Spleen (tissue), 13 donors: ENCODE measurements at places on chromosomes 12 and 14. TPM values are rescaled to one million over a fixed set of nuclear protein-coding genes. Genes with fewer than 3 reads are reported as not detected.

The GALNT6 gene
- 5.8 TPM for polyA plus RNA-seq

The PDE3A gene
- polyA plus RNA-seq: 0.57 TPM

The PRB2 gene
- not detected for polyA plus RNA-seq

The SLC7A7 gene
- polyA plus RNA-seq: 35.3 TPM

The SRRM4 gene
- polyA plus RNA-seq: under 0.01 TPM

The ABCD2 gene
- polyA plus RNA-seq: 0.38 TPM

The VDR gene
- polyA plus RNA-seq: 0.89 TPM

The CHGA gene
- polyA plus RNA-seq: not detected

The SLC25A47 gene
- polyA plus RNA-seq: not detected

The WIF1 gene
- not detected for polyA plus RNA-seq

The TMEM119 gene
- 34.8 TPM for polyA plus RNA-seq

The PA2G4 gene
- 74.1 TPM for polyA plus RNA-seq

The MUCL1 gene
- not detected for polyA plus RNA-seq

The AJUBA gene
- polyA plus RNA-seq: 2.1 TPM

The INHBC gene
- not detected for polyA plus RNA-seq

- no peaks in the 10 kb centered on the region for H3K36me3 ChIP-seq
- H3K27ac ChIP-seq: no peak overlapping the region
- no peaks in the 10 kb centered on the region for H3K4me1 ChIP-seq
- no peak overlapping the region for H3K4me3 ChIP-seq
- H3K27me3 ChIP-seq: no peaks in the 10 kb centered on the region
Observed at GRCh38 chr12:38391007-38391406, 74.4 kb downstream of the ALG10B start.

DNA sequence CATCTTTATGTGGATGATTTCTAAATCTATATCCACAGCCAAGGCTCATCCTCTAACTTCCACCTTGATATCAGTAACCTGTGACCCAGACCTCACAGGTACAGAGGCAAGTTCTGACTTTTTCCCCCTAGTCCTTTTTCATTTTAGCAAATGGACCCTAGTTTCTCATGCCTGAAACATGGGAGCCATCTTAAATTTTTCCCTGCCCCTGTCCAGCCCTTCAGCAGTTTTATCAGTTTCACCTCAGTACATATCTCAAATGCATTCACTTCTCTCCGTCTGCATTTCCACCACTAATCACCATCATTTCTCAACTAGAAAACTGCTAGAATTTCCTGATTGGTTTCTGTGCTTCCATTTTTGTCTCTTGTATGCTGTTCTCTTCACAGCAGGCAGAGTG, 79.3 kb downstream of the DIP2B start:
- no peak for DNase-seq
- no peaks in the 10 kb centered on the region for H3K27me3 ChIP-seq
- no peaks in the 10 kb centered on the region for H3K36me3 ChIP-seq
- no peak overlapping the region for H3K4me3 ChIP-seq
- H3K4me1 ChIP-seq: peaks cover 10% of the 10 kb centered on the region

DNA sequence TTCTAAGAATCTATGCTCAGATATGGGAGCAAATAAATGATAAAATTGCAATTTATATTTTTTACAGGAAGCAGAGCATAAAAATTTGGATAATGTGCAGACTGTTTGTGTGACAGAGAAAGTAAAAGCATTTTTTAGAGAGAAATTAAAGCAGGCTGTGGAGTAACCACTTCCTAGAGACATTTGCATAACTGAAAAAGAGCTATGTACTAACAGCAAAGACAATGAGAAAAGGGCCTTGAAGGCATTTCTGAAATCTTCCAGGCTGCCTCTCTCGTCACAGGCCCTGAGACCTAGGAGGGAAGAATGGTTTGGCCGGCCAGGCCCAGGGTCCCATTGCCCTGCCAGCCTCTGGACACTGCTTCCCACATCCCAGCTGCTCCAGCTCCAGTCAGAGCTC, 247.2 kb downstream of the ALX1 start:
- H3K27ac ChIP-seq: no peak overlapping the region
- H3K4me3 ChIP-seq: no peak overlapping the region
- no peaks in the 10 kb centered on the region for H3K36me3 ChIP-seq
- no peaks in the 10 kb centered on the region for H3K27me3 ChIP-seq
- DNase-seq: no peak
- no peaks in the 10 kb centered on the region for H3K4me1 ChIP-seq

DNA sequence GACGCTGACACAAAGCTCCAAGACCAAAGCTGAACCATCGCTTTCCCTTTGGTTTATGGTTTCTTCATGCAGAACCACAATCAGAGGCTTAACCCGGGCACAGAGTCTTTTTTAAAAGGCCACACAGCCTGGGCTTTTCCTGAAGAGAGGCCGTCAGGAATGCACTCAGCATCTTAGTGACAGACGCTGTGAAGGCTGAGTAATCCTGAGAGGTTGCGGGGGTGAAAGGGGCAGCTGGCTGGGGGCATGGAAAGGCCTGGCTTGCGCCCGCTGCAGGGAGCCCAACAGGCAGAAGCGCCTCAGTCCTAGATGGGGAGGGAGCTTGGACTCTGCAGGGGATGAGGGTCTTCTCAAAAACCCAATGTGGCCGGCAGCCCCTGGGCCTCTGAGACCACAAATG, 13.6 kb downstream of the CTDSP2 start:
- peaks cover 97% of the 10 kb centered on the region for H3K4me1 ChIP-seq
- no peaks in the 10 kb centered on the region for H3K27me3 ChIP-seq

- DNase-seq: no peak
- no peak overlapping the region for H3K27ac ChIP-seq
- H3K27me3 ChIP-seq: no peaks in the 10 kb centered on the region
- no peaks in the 10 kb centered on the region for H3K4me1 ChIP-seq
- no peaks in the 10 kb centered on the region for H3K36me3 ChIP-seq
Observed at GRCh38 chr12:13686260-13686659, 295.1 kb downstream of the GRIN2B start.

GRCh38 chr12:23335593-23335992, 613.9 kb downstream of the SOX5 start:
- no peaks in the 10 kb centered on the region for H3K27me3 ChIP-seq
- H3K4me1 ChIP-seq: no peaks in the 10 kb centered on the region
- no peaks in the 10 kb centered on the region for H3K36me3 ChIP-seq
- H3K4me3 ChIP-seq: no peak overlapping the region
- no peak for DNase-seq

DNA sequence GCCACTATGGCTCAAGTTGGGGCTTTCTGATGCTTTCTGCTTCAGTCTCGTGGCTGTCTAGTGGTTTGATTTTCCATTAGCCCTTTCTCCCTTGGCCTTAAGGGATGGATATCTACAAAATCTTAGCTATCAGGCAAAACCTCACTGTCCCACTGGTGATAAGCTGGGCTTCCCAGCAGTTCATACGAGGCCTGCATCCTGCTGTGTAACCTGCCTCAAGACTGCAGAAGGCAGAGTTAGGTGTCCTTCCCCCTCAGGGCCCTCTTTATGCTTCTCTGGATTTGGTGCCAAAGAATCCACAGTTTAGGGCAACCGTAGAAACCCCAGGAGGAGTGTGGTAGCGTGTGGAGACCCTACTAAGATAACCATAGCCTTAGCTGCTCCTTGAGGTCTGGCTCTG, 38.9 kb downstream of the ETV6 start:
- no peaks in the 10 kb centered on the region for H3K36me3 ChIP-seq
- H3K27ac ChIP-seq: no peak overlapping the region

- H3K4me3 ChIP-seq: no peak overlapping the region
- H3K27ac ChIP-seq: no peak overlapping the region
- no peaks in the 10 kb centered on the region for H3K27me3 ChIP-seq
- no peak for DNase-seq
- no peaks in the 10 kb centered on the region for H3K36me3 ChIP-seq
Observed at GRCh38 chr12:5648692-5649359, 216.9 kb downstream of the NTF3 start.

GRCh38 chr14:76391981-76392690, 16.2 kb downstream of the ESRRB start:
- H3K27me3 ChIP-seq: peaks cover 44% of the 10 kb centered on the region
- no peaks in the 10 kb centered on the region for H3K4me1 ChIP-seq
- no peak overlapping the region for H3K27ac ChIP-seq

DNA sequence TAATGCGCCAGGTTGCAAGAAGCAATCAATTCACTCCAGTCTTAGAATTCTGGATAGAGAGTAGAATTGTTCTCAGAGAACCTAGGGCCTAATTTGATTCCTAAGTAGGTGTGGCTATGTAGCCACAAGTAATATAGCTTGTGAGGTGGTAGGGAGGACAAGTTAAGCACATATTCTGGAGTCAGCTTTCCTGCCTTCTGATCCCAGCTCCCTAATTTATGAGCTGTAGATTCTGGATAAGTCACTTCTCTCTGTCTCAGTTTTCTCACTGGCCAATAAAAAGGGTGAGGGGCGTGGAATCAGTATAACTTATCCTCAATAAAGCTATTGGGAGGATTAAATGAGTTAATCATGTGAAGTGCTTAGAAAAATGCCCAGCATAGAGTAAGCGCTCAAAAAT, 3.0 kb upstream of the SNW1 start:
- no peak overlapping the region for H3K27ac ChIP-seq
- DNase-seq: no peak
- H3K4me3 ChIP-seq: no peak overlapping the region

DNA sequence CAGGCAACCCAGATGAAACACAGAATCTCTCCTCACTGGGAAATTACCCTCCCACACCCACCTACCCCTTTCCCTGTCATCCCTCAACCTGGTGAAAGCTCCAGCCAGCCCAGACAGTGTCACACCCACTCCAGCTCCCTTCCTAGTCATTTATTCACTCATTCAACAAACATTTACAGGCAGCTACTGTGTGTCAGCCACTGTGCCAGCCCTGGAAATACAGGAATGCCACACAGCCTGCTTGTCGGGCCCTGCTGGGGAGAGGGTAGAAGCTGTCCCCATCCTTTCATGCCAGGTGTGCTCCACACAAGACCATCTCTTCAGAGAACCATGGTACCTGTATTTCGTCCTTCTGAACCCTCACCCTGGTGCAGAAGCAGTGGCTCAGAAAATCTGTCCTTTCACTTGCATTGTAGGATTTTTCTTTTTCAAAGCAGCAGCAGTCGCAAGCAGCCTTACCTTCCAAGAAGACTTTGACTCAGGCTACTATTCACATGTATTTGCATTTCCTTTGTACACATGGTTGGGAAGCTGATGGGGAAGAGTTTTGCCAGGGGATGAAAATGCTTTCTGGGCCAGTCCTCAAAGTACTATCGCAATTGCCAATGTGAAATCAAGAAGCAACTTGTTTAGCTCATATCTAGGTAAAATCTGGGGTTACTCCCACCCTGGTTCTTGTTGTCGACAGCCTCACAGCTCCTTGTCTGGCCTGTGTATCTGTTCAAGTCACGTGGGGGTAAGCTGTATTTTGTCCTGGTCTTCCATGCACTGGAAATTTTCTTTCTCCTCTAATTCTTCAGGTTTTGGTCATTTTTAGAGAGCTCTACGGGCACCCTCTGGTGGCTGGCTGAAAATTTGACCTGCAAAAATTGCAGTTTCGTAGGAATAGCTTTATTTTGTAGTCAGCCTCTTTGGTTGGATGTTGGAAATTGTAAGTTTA, 147.4 kb upstream of the EGLN3 start:
- H3K4me1 ChIP-seq: no peaks in the 10 kb centered on the region
- no peaks in the 10 kb centered on the region for H3K36me3 ChIP-seq
- H3K27me3 ChIP-seq: no peaks in the 10 kb centered on the region

GRCh38 chr14:55302367-55303124, 31.3 kb downstream of the FBXO34 start:
- DNase-seq: no peak
- no peaks in the 10 kb centered on the region for H3K27me3 ChIP-seq
- peaks cover 17% of the 10 kb centered on the region for H3K36me3 ChIP-seq

- H3K27me3 ChIP-seq: no peaks in the 10 kb centered on the region
- no peak overlapping the region for H3K27ac ChIP-seq
- H3K4me1 ChIP-seq: no peaks in the 10 kb centered on the region
- H3K4me3 ChIP-seq: no peak overlapping the region
- no peak for DNase-seq
Observed at GRCh38 chr12:49377386-49377785, 10.1 kb downstream of the SPATS2 start.

GRCh38 chr12:64608901-64609535, 1.3 kb upstream of the RASSF3 start:
- peaks cover 16% of the 10 kb centered on the region for H3K4me1 ChIP-seq
- peak overlapping the region; percentile 92 for H3K4me3 ChIP-seq
- H3K27me3 ChIP-seq: no peaks in the 10 kb centered on the region

- DNase-seq: no peak
- no peak overlapping the region for H3K4me3 ChIP-seq
- no peak overlapping the region for H3K27ac ChIP-seq
- no peaks in the 10 kb centered on the region for H3K36me3 ChIP-seq
Observed at GRCh38 chr14:37652042-37652441, 56.6 kb downstream of the TTC6 start.

DNA sequence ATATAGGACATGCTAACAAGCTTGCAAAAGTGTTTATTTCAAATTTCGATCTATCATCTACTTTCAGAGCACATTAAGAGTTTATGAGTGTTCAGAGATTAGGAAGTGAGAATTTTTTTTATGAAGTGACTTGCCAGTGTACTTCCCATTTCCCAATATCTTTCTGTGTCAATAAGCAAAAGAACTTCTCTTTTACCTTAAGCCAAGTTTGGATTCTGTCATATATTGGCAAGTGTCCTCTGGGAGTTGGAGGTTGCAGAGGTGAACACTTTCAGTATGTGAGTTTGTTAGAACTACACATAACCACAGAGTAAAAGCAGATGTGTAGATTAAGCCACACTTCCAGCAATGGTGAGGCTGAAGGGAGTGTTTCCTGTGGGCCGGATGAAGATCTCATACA, 16.6 kb upstream of the KLRF1 start:
- H3K4me1 ChIP-seq: peaks cover 11% of the 10 kb centered on the region
- DNase-seq: no peak

GRCh38 chr12:110546339-110546738, 36.8 kb downstream of the PPTC7 start:
- no peaks in the 10 kb centered on the region for H3K27me3 ChIP-seq
- no peak overlapping the region for H3K4me3 ChIP-seq
- H3K36me3 ChIP-seq: peaks cover 14% of the 10 kb centered on the region
- no peak for DNase-seq
- peaks cover 15% of the 10 kb centered on the region for H3K4me1 ChIP-seq

GRCh38 chr12:107600581-107601144, 84.9 kb upstream of the PWP1 start:
- no peaks in the 10 kb centered on the region for H3K36me3 ChIP-seq
- no peak for DNase-seq
- H3K4me3 ChIP-seq: no peak overlapping the region
- H3K27me3 ChIP-seq: no peaks in the 10 kb centered on the region
- no peak overlapping the region for H3K27ac ChIP-seq

DNA sequence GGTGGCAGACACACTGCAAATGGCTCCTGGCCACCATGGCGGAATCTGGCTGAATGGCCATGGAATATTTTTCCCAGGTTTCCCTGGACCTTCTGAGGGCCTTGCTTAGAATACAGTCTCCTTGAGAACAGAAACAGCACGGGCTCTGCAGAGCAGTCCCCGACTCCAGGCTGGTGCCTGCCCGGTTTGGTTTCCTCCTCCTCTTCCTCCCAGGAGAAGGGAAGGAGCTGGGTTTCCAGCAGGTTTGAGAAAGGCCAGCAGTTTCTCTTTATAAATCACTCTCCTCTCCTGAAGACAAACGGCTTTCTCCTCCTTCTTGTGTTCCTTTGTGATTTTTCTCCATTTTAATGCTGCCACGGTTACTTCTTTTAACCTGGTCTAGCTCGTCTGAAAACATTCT, 106.8 kb upstream of the RFLNA start:
- no peak overlapping the region for H3K27ac ChIP-seq
- H3K36me3 ChIP-seq: no peaks in the 10 kb centered on the region
- no peaks in the 10 kb centered on the region for H3K27me3 ChIP-seq
- no peak for DNase-seq
